Psoas muscle (tissue), 8 donors: ENCODE measurements at places on chromosomes 5 and 9. TPM values are rescaled to one million over a fixed set of nuclear protein-coding genes. Genes with fewer than 3 reads are reported as not detected.

DNA sequence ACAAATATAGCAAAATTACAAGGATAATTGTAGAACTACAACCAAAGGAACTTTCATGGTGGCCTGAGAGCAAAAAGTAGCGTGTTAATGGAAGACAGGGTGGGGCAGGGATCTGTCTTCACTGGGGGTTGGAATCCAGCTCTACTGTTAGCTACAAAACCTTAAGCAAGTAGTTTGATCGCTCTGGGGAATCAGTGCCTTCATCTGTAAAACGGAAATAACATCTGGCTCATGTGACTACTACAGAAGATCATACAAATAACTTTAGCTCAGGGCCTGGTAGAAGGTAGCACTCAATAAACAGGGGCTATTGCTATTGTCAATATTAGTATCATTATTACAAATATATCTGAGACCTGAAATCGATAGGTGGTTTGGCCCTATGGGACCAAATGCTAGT lies 40.4 kb downstream of the ZNF608 start:
- no peak overlapping the region for H3K27ac ChIP-seq
- peaks cover 44% of the 10 kb centered on the region for H3K4me1 ChIP-seq
- no peaks in the 10 kb centered on the region for H3K36me3 ChIP-seq

The KIF24 gene
- 0.57 TPM for polyA plus RNA-seq

The TMEM252 gene
- not detected for polyA plus RNA-seq

- H3K27me3 ChIP-seq, result no peaks in the 10 kb centered on the region
- DNase-seq, result peak; percentile 84
- H3K27ac ChIP-seq, result peak overlapping the region; percentile 96
- H3K4me3 ChIP-seq, result no peak overlapping the region
- H3K36me3 ChIP-seq, result no peaks in the 10 kb centered on the region
Measured at GRCh38 chr5:149452665-149453617, 73.8 kb upstream of the IL17B start.

DNA sequence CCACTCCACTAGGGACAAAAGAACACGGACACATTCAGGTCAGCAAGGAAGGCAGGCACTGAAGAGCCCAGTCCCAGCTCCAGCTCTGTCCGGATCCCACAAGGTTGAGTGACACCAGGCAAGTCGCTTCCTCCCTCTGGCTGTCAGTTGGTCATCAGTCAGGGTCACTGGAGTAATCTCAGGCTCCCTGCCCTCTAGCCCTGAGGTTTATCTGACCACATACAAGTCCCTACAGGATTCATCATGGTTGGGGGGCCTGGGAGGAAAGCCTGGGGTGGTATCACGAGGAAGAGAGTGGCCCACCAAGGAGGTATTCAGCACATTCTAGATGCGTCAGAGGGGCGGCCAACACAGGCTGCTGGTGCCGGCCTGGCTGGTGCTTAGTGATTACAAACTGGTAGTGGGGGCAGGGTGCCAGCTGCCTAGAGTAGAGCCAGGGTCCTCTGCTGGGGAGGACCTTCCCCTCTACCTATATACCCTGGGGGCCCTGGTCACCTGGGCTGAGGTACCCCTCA lies 81.5 kb downstream of the SHB start:
- H3K4me1 ChIP-seq, result peaks cover 7% of the 10 kb centered on the region
- no peak for DNase-seq

The MAP1B gene
- 2.1 TPM for polyA plus RNA-seq

DNA sequence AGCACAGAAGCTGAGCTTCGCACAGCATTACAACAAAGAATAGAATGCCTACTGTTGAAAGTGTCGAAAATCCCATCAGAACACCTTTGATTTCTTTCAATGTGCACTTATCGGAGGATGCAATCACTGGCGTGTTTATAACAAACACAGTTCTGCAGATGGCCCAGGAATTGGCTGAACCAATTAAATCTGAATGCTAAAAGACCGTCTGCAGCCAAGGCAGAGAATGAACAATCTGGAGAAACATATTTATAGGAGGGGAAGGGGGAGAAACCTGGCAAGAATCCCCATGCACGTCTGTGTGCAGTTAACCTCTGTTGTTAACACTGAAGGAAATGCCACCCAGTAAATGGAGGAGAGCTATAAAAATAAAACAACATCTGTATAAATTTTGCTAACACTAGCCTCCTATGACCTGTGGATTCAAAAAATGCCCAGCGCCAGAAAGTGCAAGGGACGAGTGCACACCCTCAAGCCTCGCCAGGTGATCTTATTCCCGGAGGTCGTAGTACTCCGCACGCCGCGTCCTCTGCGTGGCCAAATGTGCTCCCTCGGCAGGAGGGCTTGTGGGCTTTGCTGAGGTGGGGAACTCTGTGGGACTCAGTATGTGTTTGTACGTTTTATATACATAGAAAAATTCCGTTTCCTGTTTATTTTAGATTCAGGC lies 56.8 kb downstream of the PTCH1 start:
- H3K27ac ChIP-seq, result no peak overlapping the region
- H3K4me3 ChIP-seq, result no peak overlapping the region
- H3K36me3 ChIP-seq, result peaks cover 81% of the 10 kb centered on the region
- no peak for DNase-seq
- no peaks in the 10 kb centered on the region for H3K27me3 ChIP-seq

DNA sequence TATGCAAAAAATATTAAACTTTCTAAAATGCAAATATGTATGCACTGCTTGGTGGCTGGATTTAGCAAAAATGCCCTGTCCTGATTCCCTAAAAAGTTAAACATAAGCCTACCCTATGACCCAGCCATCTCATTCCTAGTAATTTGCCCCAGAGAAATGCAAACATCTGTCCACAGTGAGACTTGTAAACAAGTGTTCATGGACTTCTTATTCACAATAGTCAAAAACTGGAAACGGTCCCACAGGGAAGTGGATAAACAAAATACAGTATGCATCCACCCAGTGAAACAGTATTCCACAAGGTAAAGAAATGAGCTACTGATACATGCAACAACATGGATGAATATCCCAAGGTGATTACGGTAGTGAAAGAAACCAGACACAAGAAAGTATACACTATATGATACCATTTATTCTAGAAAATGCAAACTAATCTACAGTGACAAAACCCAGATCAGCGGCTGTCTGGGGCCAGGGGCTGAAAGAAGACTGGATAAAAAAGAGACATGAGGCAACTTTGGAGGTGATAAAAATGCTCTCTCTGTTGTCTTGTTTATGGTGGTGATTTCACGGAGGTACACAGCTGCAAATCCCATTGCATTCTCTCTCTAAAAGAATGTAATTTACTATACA lies 277.3 kb downstream of the GLIS3 start:
- H3K4me3 ChIP-seq, result no peak overlapping the region
- DNase-seq, result no peak
- H3K4me1 ChIP-seq, result no peaks in the 10 kb centered on the region
- H3K27me3 ChIP-seq, result no peaks in the 10 kb centered on the region

The TUSC1 gene
- polyA plus RNA-seq, result 12.4 TPM

The CER1 gene
- not detected for polyA plus RNA-seq

The GLRA1 gene
- polyA plus RNA-seq, result not detected

DNA sequence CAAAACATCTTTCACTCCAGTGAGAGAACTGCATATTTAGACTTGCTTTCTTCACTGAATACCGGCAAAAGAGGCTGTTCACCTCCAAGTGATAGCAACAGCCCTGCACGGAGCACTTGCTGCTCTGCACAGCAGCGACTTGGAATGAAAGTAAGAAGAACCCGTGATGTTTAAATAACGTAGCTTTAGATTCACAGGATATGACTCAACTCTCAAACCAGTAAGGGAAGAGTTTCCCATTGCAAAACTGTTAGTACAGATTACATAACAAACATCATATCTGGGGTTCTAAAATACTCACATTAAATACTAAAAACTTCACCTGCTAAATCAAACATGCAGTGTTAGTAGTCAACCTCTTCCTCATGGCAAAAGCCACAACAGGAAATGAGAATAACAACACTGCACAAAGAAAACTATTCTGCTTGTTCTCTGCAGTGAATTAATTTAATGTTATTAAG lies 203.4 kb downstream of the MCTP1 start:
- peak overlapping the region; percentile 56 for H3K4me3 ChIP-seq
- peak; percentile 50 for DNase-seq
- H3K27ac ChIP-seq, result peak overlapping the region; percentile 34
- H3K27me3 ChIP-seq, result no peaks in the 10 kb centered on the region
- H3K4me1 ChIP-seq, result no peaks in the 10 kb centered on the region
- H3K36me3 ChIP-seq, result no peaks in the 10 kb centered on the region

The PPP3R2 gene
- polyA plus RNA-seq, result not detected

The SLC6A3 gene
- 0.01 TPM for polyA plus RNA-seq

- no peaks in the 10 kb centered on the region for H3K4me1 ChIP-seq
- H3K27me3 ChIP-seq, result peaks cover 3% of the 10 kb centered on the region
- H3K36me3 ChIP-seq, result no peaks in the 10 kb centered on the region
- H3K27ac ChIP-seq, result no peak overlapping the region
- no peak overlapping the region for H3K4me3 ChIP-seq
Measured at GRCh38 chr5:10876006-10876744, 115.1 kb upstream of the DAP start.

The PRSS3 gene
- polyA plus RNA-seq, result not detected

GRCh38 chr5:162174358-162174974 lies 106.9 kb downstream of the GABRG2 start:
- no peaks in the 10 kb centered on the region for H3K36me3 ChIP-seq
- H3K27ac ChIP-seq, result no peak overlapping the region
- H3K4me3 ChIP-seq, result no peak overlapping the region

DNA sequence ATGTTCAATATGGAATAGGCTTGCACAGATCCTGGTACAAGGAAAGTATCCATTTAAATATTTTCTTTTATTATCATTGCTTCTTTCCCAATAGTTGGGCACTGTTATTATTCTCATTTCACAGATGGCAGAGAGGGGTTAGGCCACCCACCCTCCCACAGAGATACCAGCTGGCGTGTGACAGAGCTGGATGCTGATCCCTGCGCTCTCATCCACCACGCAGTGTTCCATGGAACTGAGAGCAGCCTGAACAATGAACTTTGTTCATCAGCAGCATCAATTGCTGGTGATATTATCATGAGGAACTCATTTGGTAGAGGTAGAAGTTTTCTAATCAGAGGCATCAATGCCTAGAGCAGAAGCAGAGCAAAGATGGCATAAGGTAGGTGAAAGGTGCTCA lies 227.9 kb downstream of the ESM1 start:
- H3K27ac ChIP-seq, result no peak overlapping the region
- DNase-seq, result no peak
- H3K27me3 ChIP-seq, result no peaks in the 10 kb centered on the region
- no peaks in the 10 kb centered on the region for H3K4me1 ChIP-seq
- no peak overlapping the region for H3K4me3 ChIP-seq

The NUTM2F gene
- polyA plus RNA-seq, result 0.03 TPM

GRCh38 chr5:126875303-126875785 lies 98.4 kb downstream of the LMNB1 start:
- no peak overlapping the region for H3K27ac ChIP-seq
- no peak for DNase-seq
- H3K36me3 ChIP-seq, result no peaks in the 10 kb centered on the region
- H3K27me3 ChIP-seq, result no peaks in the 10 kb centered on the region
- H3K4me3 ChIP-seq, result no peak overlapping the region

- no peaks in the 10 kb centered on the region for H3K36me3 ChIP-seq
- H3K27ac ChIP-seq, result no peak overlapping the region
- H3K4me3 ChIP-seq, result no peak overlapping the region
Measured at GRCh38 chr5:62729675-62730074, 151.1 kb downstream of the LRRC70 start.

DNA sequence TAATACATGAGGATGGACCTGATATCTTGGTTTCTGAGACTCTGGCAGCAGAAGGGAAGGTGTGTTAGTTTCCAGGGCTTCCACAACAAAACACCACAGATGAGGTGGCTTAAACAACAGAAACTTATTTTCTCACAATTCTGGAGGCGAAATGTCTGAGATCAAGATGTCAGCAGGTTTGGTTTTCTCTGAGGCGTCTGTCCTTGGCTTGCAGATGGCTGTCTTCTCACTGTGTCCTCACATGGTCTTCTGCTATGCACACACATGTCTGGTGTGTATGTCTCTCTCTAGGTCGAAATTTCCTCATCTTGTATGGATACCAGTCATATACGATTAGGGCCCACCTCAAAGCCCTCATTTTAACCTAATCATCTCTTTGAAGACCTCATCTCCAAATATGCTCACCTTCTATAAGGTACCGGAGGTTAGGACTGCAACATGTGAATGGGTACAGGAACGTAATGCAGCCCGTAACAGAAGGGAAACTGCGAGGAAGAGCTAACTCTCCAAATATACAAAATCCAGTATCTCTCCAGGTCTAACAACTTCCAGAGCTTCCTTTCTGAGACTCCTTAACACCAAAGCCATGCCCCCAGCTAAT lies 139.8 kb upstream of the SMARCA2 start:
- H3K36me3 ChIP-seq, result no peaks in the 10 kb centered on the region
- H3K27me3 ChIP-seq, result no peaks in the 10 kb centered on the region
- no peak overlapping the region for H3K27ac ChIP-seq
- DNase-seq, result no peak
- peaks cover 3% of the 10 kb centered on the region for H3K4me1 ChIP-seq

The EQTN gene
- not detected for polyA plus RNA-seq

The SLC4A9 gene
- polyA plus RNA-seq, result not detected

- H3K36me3 ChIP-seq, result peaks cover 8% of the 10 kb centered on the region
- no peaks in the 10 kb centered on the region for H3K4me1 ChIP-seq
- H3K27me3 ChIP-seq, result peaks cover 23% of the 10 kb centered on the region
- DNase-seq, result peak; percentile 50
- peak overlapping the region; percentile 62 for H3K4me3 ChIP-seq
Measured at GRCh38 chr5:320524-321229, 837 bp upstream of the AHRR start.

- no peak overlapping the region for H3K27ac ChIP-seq
- no peak overlapping the region for H3K4me3 ChIP-seq
- H3K4me1 ChIP-seq, result no peaks in the 10 kb centered on the region
- DNase-seq, result no peak
- no peaks in the 10 kb centered on the region for H3K27me3 ChIP-seq
Measured at GRCh38 chr9:2255128-2255527, 240.0 kb downstream of the SMARCA2 start.

GRCh38 chr5:136190904-136191303 lies 2.1 kb downstream of the SMIM32 start:
- no peak overlapping the region for H3K27ac ChIP-seq
- H3K27me3 ChIP-seq, result peaks cover 23% of the 10 kb centered on the region
- H3K36me3 ChIP-seq, result peaks cover 3% of the 10 kb centered on the region
- no peak overlapping the region for H3K4me3 ChIP-seq
- DNase-seq, result no peak
- peaks cover 9% of the 10 kb centered on the region for H3K4me1 ChIP-seq

DNA sequence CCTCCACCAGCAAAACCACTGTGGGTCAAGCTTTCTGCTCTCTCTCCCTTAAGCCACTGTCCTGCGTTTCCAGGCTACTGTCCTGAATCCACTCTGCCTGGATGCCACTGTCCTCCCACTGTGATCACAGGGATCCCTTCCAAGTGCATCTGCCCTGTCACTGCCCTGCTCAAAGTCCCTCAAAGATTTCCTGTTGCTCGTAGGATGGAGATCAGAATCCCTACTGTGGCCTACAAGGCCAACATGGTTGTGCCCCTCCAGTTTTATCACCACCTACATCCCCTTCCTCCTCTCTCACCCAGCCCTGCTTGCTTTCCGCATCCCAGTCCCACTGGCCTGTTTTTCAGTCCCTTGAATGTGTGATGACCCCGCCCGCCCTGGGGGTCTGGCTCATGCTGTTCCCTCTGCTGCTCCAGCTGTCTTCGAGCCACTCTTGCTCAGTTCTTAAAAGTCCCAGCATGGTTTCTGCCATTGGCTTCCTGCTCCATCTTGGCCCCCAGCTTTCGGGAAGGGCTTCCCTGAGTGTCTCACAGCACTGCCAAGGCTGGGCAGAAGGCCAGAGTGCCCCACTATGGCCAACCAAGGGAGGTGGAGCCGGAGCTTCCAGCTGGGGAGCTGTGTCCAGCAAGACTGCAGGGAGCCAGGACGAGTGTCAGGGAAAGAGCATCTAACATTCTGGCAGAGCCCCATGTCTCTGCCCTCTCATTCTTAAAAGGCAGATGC lies 12.9 kb upstream of the FRRS1L start:
- H3K4me1 ChIP-seq, result no peaks in the 10 kb centered on the region
- no peak overlapping the region for H3K4me3 ChIP-seq
- H3K27ac ChIP-seq, result no peak overlapping the region
- DNase-seq, result no peak
- no peaks in the 10 kb centered on the region for H3K27me3 ChIP-seq

The LECT2 gene
- polyA plus RNA-seq, result not detected
